ENCODE measurements at places on chromosomes 1 and 21.

DNA sequence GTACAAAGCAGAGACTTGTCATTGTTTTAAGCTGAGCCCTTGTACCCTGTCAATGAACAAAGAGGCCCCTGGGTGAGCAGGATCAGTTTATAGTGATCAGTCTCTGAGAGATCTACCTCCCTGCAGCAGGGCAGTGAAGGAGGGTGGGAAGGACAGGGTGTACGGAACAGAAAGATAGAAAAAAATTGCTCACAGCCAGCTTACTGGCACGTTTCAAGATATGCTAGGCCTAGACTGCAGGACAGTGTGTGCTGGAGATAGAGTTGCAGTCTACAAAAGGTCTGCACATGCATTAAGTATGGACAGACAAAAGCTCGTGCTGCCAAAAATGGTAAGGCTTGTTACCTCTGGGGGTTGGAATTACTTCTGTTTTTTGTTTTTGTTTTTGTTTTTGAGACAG lies 34.6 kb downstream of the OVAAL start:
- no peak for DNase-seq

GRCh38 chr1:100178091-100178490 lies at the start of gene LRRC39:
Gene LRRC39 (minus strand): TSS chr1:100178256. CDS start chr1:100168516, 9,740 bp downstream.
- no peak for DNase-seq

GRCh38 chr1:62676611-62677356 lies 11.4 kb downstream of the DOCK7 start:
- DNase-seq = no peak

DNA sequence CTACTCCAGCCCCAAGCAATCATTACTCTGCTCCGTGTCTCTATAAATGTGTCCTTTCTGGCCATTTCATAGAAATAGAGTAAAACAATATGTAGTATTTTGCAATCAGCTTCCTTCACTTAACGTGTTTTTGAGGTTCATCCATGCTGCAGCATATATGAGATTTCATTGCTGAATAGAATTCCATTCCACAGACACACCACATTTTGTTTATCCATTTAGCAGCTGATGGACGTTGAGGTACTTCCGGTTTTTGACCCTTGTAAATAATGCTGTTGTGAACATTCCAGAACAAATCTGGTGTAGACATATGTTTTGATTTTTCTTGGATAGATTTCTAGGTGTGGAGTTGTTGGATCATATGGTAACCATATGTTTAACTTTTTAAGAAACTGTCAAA lies 30.7 kb downstream of the ADAM30 start:
- no peak for DNase-seq

GRCh38 chr21:41951876-41952567 lies 1.8 kb downstream of the C2CD2 start:
- DNase-seq = no peak

DNA sequence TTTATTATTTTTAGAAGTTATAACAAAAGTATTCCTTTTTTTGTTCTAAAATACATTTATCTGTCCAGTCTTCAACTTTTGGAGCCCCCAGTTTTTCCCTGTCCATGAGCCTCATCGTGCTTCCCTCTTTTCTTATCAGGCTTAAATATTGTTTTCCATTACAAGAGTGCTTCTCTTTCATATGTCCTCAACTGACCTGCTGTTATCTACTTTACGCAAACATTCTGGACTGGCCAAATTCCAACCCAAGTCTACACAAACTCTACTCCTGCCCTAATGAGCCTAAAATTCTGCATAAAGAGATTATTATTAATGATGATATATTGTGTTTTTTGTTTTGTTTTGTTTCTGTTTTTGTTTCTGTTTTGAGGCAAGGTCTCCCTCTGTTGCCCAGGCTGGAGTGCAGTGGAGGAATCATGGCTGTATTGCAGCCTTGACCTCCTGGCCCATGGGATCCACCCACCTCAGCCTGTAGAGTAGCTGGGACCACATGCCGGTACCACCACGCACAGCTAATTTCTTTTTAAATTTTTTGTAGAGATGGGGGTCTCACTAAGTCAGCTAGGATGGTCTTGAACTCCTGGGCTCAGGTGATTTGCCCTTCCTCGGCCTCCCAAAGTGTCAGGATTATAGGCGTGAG lies 318.8 kb upstream of the NEGR1 start:
- no peak for DNase-seq

DNA sequence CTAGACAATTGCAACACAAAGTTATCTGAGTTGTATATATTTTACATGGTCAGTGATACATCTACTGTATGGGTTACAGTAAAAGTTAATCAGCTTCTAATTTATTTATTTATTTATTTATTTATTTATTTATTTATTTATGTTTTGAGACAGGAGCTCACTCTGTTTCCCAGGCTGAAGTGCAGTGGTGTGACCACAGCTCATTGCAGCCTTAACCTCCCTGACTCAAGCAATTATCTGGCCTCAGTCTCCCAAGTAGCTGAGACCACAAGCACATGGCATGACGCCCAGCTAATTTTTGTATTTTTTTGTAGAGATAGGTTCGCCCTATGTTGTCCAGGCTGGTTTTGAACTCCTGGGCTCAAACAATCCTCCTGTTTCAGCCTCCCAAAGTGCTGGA lies 241.6 kb downstream of the PTPRC start:
- no peak for DNase-seq
